ENCODE measurements at places on chromosomes 3 and 15.
A peak's percentile ranks its signal among the peaks of the same experiment; 100 is the strongest.

- no peak for DNase-seq
These were observed 61.1 kb upstream of the GATA2 start for GRCh38 chr3:128554100-128554464.

- no peak for DNase-seq
These were observed 4.5 kb downstream of the ADGRG7 start for GRCh38 chr3:100613721-100614390.

- DNase-seq = no peak
These were observed 56.1 kb upstream of the ACAN start for GRCh38 chr15:88747111-88747510.

DNA sequence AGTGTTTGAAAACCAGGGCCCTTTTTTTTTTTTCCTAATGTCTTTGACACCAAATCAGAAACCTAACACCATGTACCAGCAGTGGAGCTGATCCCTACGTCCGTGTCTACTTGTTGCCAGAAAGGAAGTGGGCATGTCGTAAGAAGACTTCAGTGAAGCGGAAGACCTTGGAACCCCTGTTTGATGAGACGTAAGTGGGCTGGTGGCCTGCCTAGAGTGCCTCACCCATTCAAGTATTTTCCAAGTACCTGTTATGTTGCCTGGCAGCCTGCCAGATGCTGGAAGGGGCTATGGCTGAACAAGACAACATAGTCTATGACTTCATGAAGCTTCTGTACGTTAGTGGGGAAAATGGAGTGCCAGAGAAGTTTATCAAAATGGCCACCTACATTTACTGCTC, 39.7 kb downstream of the ESYT3 start:
- no peak for DNase-seq

- DNase-seq = no peak
These were observed 8.4 kb upstream of the ATR start for GRCh38 chr3:142586803-142587406.

DNA sequence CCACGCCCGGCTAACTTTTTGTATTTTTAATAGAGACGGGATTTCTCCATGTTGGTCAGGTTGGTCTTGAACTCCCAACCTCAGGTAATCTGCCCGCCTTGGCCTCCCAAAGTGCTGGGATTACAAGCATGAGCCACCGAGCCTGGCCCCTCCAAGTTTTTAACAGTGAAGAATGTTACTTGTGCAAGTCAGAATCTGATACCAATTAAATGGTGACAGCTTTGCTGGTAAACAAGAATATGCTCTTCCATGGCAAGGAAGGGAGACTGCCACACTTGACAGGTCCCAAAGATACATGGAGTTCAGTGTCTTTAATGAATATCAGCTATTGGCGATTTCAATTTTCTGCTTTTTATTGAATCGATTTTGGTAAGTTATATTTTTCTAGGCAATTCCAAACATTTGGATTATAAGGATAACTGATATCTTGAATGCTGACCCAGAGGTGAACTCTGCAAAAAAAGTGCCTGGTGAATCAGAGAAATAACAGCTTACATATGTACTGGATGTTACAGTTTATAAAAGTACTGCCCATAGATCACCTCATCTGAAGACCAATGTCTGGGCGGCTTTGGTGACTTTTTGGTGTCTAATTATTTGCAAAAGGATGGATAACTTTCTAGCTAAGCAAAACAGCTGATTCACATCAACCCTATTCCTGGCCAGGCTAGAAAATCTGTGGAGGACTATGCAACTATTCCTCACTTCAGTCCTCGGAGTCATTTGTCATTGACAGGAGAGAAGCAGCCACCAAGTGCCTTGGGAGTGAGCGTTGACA, 1.2 kb downstream of the PARP16 start:
- no peak for DNase-seq

DNA sequence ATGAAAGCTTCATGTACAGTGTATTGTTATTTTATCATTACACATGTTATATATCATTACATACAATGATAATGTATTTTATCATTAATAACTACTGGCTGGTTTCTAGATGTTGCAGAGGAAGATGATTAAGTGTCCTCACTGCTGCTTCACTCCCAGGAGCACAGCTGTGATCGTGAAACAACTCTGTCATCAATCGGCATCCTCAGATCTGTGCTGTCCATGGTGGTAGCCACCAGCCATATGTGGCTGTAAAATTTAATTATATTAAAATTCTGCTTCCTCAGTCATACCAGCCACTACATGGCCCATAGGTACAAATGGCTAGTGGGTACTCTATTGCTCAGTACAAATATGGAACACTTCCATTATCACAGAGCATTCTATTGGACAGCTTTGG, 379.4 kb upstream of the CFAP20DC start:
- DNase-seq = no peak

- no peak for DNase-seq
These were observed 29.4 kb upstream of the TIPARP start for GRCh38 chr3:156644958-156645357.

DNA sequence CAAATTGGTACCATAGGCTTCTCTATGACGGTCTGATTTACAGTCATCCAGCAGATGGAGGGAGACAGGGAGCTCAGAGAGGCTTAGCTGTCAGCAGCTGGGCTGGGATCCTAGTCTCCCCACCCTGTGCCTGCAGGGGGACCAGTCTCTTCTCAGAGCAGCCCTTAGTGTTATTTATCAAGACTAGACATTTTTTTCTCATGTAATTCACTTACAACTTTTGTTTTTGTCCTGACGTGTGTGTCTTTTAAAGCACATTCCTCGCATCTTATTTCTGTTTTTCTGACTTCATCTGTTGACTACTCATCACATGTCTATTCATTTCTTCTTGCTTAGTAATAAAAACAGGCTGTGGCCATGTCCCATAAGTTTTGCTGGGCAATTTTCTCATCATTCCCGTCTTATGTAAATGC, 116.1 kb downstream of the KLF13 start:
- DNase-seq = no peak

DNA sequence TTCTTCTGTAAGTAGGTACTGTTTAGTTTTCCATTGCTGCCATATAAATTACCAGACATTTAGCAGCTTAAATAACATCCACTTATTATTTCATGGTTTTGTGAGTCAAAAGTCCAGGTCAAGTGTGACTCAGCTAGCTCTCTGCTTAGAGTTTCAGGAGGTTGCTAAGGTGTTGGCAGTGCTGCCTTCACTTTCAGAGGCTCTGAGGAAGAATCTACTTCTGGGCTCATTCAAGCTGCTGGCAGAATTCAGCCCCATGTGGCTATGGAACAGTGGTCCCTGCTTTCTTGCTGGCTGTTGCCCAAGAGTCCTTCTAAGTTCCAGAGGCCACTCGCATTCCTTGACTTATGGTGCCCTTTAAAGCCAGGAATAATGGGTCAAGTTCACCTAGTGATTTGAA, 4.5 kb downstream of the CFAP44 start:
- DNase-seq = no peak

- DNase-seq = peak; percentile 29
These were observed at the start of gene DNAJA4 for GRCh38 chr15:78264304-78265136. TSS of gene DNAJA4 (plus strand) at chr15:78264562. CDS start at chr15:78264764, 202 bp downstream.

- DNase-seq = no peak
These were observed 99.3 kb downstream of the ABHD5 start for GRCh38 chr3:43790060-43790459.

DNA sequence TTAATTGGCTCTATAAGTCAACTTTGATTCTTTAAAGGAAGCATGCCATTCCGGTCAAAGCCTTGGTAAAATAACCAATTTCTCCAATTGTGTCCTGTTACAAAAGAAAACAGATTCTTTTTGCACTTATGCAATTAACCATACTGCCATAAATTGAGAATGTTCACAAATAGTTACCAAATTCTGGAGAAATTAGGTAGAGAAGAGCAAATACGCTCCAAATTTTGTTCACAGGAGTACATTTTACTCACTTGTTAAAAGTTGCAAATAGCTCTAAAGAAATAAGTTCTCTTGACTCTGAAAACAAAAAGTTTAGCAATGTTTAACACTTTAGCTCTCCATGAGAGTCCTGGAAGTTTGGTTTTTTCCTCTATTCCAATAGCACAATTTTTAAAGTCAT, 11.1 kb downstream of the MAGEF1 start:
- DNase-seq = no peak

GRCh38 chr3:121063628-121064027, 155.6 kb downstream of the STXBP5L start:
- no peak for DNase-seq

- no peak for DNase-seq
These were observed 513.2 kb upstream of the GOLIM4 start for GRCh38 chr3:168608926-168609325.

All from stimulated activated CD8-positive, alpha-beta memory T cell treated with anti-CD3 and anti-CD28 coated beads, Interleukin-4, amount 100 ng/mL, for 1 hour (primary cell).